ENCODE measurements at places on chromosomes 3 and 15.

GRCh38 chr15:68303134-68303533, 25.6 kb downstream of the FEM1B start:
- no peak for DNase-seq

DNA sequence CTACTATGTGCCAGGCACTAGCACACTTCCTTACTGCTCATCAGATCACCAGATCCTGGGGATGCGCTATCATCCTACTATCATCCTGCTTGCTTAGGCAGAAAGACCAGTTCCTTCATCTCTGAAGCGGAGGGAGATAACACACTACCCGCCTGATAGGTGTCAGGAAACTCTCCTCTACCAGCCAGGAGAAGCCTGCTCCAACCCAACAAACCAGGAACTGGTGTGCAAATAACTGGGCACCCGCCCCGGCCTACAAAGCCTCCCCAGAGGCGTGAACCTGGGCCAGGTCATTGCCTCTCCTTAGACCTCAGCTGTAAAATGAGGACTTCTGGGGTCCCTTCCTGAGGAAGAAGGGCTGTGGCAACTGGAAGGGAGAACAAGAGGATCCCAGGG, 61.5 kb downstream of the HOMER2 start:
- DNase-seq, result no peak

DNA sequence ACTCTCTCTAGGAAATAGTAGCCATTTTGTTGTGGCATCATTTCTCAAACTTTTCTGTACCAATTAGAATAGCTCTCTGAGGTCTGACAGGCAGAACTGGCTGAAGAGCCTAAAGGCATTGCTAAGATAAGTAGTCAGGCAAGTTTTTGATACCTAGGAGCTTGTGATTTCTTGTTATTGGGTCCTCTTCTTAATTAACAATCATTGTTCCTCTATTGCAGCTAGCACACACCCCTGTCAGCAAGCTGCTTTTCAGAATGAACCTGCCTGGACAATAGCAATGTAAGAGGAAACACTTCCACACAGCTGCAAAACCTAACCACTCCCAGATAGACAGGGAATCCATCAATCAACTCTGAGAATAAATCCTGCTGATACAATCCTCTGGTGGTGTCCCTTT, 403.9 kb upstream of the TBL1XR1 start:
- no peak for DNase-seq

- no peak for DNase-seq
Measured at GRCh38 chr3:55541016-55541415, 53.9 kb upstream of the WNT5A start.

GRCh38 chr3:177595530-177596188, 398.4 kb upstream of the TBL1XR1 start:
- DNase-seq, result no peak

- DNase-seq, result no peak
Measured at GRCh38 chr3:43497422-43497821, 124.4 kb downstream of the ANO10 start.

- DNase-seq, result no peak
Measured at GRCh38 chr3:53941184-53941583, 49.5 kb upstream of the SELENOK start.

GRCh38 chr3:70856414-70857162, 544.1 kb upstream of the MDFIC2 start:
- no peak for DNase-seq

DNA sequence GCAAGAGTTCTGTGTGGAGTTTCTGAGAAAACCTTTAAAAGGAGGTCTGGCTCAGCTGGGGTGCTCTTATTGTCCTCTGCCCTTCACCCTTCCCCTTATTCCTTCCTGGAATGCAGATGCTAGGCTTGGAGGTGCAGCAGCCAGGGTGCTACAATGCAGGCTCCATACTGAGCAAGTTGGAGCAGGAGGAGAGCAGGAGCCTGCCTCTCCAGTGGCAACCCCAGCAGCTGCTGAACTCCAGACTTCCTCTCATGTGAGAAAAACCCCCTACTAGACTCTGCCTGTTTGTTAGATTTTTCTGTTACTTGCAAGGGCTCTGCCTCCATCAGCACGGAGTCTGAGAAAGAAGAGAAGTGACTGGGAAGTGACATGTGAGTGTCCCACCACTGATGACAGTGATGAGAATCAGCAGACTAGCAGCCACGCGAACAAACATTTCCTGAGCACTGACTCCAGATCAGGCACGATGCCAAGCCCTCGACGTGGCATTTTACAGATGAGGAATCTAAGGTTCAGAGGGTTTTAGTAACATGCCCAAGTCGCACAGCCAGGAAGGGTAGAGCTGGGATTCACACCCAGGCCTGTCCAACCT, 16.1 kb upstream of the RARRES1 start:
- no peak for DNase-seq

- no peak for DNase-seq
Measured at GRCh38 chr3:43895573-43895972, 204.8 kb downstream of the ABHD5 start.

DNA sequence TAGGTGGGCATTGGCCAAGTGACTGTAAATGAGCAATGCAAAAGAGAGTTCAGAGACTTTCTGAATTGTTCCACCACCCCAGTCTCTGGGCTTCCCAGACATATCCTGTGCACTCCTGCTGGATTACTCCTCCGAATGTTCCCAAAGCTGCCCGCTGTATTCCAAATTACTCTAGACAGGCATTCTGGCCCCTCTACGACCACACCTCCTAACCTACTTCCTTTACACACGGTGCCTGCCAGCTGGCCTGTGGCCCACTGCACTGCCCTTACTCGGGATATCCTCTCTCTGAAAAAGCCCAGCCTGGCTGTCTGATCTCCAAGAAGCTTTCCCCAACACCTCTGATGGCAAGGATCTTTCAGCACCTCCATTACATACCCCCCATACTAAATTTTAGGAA, 66.6 kb downstream of the DUT start:
- no peak for DNase-seq

- DNase-seq, result no peak
Measured at GRCh38 chr3:188559856-188560255, 405.9 kb downstream of the LPP start.

DNA sequence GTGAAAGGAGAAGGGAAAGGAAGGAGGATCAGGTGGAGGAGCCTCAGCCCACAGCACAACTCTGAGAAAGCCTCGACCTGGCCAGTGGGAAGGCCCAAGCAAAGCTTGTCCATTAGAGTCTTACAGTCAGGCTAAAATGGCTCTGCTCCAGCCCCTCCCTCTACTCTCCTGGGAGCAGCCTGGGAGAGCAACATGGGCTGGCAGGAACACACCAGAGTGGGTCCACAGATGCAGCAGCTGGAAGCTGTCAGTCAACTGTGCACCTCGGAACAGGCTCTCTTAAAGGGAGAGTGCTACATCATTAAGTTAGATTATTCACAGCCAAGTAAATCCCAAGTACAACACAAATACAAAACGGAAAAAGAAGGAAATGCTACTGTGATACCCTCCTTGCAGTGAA, 98.0 kb upstream of the LIMD1 start:
- no peak for DNase-seq

GRCh38 chr15:72919936-72920465, 132.3 kb upstream of the NEO1 start:
- DNase-seq, result no peak

GRCh38 chr3:129399895-129400357, 28.5 kb downstream of the EFCAB12 start:
- DNase-seq, result no peak
